ENCODE measurements at places on chromosomes 13 and 19.

- no peak for DNase-seq
Measured at GRCh38 chr13:24207841-24208667, 47.5 kb downstream of the SPATA13 start.

- no peak for DNase-seq
Measured at GRCh38 chr19:47725759-47726401, 12.7 kb downstream of the EHD2 start.

DNA sequence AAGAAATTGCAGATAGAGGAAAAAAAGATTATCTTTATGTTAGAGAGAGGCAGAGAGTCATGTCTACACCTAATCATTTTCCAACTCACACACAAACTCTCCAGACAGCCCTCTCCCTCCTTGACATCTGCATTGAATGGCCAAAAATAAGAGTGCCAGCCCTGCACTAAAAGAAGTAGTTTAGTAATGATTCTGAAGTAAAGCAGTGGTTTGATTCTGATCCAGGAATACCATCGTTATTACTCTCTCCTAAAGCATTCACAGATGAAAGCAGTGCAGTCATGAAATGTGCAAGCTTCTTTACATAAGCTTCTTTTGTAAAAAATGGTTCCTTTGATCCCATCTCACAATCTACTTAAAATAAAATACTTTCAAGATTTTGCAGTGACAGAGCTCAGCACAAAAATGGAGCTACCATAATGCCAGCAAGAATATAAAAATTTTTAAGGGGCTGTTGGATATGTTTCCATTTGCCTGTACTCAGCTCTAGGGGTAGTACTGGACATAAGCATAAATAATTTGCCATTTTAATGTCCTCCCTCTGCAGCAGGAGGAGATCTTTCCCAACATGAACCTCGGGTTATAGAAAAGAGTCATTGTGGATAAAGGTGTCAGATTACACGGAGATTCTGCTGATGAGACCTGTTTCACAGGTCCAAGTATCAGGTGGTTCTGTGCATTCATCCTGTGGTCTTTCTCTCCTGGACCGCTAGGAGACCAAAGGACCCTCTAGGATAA, 406.3 kb downstream of the DCT start:
- DNase-seq: no peak

DNA sequence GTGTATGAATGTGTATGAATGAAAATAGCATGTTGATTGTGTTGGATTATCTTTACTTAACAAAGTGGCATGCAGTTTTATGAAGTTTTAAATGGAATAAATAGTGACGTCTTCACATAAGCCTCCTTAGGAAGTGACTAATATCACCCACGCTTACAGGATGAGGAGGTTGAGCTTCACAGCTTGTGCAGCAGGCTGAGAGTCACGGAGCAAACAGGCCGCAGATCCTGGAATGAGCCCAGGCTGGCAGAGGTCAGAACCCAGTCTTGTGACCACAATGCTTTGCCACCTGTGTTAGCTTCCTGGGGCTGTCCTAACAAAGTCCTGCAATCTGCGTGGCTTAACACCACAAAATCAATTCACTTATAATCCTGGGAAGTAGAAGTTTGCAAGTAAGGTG, 20.8 kb downstream of the LAIR2 start:
- DNase-seq: no peak

DNA sequence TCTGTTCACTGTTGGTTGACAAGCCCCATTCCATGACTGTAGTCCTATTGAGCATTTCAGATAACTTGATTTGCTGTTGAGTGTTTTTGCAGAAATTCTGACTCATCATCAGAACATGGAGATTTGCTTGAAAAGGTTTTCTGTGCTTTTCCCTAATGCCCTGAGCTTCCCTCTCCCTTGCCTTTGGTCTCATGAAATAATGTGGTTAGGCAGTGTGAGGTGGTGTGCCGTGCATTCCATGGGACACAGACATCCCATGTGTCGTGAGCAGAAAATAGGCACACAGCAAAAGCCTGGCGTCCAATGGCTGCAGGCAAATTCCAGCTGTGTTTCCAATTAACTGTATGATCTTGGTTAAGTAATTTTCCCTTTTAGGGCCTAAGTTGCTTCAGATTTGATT, 197.4 kb downstream of the DLEU7 start:
- no peak for DNase-seq

- DNase-seq: peak; percentile 58
Measured at GRCh38 chr13:29901710-29902631, 51.6 kb upstream of the UBL3 start.

- DNase-seq: no peak
Measured at GRCh38 chr13:46389457-46390451, 2.7 kb upstream of the RUBCNL start.

GRCh38 chr13:106499896-106500295, 35.6 kb downstream of the EFNB2 start:
- DNase-seq: no peak

- no peak for DNase-seq
Measured at GRCh38 chr13:108426893-108427292, 157.4 kb downstream of the TNFSF13B start.

DNA sequence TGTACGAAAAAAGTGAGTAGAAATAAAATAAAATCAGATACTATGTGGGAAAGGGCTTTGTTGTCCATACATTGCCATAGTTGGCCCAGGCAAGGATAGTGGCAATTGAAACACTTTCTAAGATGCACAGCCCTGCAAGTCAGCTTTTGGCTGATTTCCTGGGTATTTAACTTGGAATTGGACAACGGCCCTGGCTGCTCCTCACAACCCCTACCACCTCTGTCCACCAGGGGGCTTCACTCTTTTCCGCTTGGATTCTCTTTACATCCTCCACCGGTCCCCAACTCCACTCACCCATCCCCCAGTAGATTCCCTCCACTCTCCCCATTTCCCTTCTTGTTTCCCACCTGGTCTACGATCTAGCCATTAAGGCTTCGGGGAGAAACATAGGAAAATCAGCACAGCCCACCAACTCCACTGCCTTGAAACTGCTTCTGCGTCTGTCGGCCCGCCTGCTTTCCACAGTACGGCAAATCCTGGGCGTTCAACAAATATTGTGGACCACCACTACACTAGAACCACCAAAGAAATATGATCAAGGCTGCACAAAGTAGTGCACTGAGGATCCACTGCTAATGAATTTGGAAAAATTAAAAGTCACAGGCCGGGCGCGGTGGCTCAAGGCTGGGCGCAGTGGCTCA, 48.6 kb upstream of the GTF3A start:
- DNase-seq: peak; percentile 83

DNA sequence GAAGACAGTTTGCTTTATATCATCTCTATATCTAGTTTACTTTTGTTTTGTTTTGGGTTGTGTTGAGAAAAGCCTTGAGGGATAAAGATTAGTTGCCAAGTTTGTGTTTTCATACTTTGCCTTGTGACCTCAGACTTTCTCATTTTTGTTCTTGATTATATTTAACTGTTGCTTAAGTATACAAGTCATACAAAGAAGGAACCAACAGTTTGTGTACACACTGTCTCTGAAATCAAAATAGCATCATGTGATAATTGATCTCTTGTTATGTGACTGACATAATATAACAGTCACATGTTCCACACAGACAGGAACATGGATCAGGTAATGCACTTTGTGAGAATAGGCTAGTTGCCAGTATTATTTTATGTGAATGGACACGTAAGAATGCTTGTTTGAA, 70.8 kb downstream of the SHISA2 start:
- no peak for DNase-seq

DNA sequence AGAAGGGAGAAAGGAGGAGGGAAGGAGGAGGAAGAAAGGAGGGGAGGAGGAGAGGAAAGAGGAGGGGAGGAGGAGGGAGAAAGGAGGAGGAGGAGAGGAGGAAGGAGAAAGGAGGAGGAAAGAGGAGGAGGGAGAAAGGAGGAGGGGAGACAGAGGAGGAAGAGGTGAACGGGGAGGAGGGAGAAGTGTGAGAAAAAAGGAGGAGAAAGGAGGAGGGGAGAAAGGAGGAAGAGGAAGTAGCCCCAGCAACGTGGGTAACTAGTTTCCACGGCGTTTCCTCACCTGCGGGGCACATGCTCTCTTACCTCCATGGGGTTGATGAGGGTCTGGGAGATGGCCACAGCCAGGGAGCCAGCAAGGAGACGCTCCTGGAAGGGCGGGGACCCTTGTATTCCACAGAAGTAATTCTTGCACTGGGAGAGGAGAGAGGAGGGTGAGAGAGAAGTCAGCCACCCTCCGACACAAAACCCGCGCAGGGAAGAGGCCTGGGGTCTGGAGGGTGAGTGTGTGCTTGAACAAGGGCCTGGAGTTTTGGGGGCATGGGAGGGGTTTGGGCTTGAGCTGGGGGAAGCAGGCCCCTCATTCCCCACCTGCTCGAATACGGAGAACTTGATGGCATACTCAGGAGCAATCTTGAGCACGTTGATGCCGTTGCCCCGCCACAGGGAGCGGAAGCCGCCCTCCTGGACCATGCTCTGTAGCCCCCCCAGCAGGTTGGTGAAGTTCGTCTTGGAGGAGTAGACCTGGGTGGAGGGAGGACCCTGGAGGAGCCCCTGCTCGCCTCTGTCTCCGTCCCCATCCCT, 3.9 kb downstream of the SLC25A41 start:
- DNase-seq: no peak

DNA sequence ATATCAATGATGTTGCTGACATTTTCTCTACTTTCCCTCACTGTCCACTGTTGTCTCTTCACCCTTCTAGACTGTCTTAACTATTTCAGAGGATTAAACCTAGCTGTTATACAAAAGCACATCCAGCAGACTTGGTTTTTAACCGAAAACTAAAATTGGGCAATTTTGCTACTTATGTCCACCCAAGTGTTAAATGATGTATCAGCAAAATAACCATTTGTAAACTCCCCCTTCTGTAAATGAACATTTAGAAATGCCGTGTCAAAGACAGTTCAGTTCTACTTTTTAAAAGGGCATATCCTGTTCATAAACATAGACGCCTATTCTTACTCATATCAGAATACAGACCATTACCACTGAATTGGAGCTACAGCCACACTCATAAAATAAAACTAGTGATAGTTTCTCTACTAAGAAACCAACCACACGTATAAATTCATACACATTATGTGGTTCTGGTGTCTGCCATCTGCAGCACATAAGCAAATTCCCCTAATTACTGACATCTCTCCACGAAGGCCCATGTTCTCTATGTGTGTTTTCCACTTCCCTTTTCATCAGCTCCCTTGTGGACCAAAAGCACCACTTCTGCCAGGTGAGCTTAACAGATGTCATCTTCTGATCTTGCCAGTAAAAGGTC, 1091.8 kb downstream of the PCDH9 start:
- DNase-seq: no peak

DNA sequence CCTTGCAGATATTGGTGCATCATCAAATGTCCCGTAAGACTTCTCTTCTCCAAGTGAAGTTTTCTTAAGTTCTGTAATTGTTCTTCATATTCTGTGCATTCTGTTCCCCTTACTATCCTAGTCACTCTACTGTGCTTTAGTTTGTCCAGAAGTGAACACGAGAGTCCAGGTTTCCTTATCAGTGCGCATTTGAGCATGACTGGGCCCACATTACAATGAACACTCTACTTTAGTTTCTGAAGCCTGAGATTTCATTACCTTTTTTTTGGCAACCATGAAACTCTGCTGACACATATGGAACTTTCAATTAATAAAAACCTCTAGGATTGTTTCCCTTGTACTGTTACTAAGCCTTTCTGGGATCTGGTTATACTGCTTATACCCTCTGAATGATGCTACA, 270.0 kb downstream of the KCNRG start:
- no peak for DNase-seq

DNA sequence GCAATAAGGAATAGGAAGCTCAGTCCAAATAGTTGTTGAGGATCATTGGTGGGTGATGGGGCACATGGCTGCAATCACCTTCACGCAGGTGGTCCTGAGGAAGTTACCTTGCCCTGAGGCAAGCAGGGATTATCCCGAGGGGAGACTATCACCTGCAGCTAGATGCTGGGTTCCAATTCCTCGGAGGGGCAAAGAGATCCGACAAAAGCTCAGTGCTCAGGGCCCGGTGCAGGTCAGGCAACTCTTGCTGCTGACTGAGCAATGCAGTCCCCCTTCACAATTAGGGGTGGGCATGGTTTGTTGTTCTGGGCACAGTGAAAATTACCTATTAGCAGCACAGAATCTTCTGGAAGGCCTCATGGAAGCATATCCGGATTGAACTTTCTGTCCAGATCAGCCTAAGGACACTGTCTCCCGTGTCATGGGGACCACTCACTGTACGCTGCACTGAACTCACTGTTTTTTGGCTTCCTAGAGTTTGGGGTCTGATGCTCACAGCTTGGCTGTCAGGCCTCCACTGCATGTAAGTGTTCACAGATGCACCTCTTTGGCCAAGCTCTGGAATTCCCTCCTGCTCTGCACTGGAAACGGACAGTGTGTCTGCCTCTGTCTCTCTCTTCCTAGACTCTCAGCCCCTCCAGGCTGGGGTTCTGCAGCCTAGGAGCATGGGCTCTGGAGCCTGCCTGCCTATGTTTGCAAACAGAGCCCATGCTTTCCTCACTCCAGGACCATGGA, 372.7 kb downstream of the ZNF536 start:
- no peak for DNase-seq

GRCh38 chr13:62320129-62321108, 904.8 kb upstream of the PCDH20 start:
- no peak for DNase-seq

- DNase-seq: no peak
Measured at GRCh38 chr13:76685938-76686337, 200.3 kb downstream of the KCTD12 start.

GRCh38 chr13:51827254-51827653, 17.7 kb downstream of the TMEM272 start:
- no peak for DNase-seq

DNA sequence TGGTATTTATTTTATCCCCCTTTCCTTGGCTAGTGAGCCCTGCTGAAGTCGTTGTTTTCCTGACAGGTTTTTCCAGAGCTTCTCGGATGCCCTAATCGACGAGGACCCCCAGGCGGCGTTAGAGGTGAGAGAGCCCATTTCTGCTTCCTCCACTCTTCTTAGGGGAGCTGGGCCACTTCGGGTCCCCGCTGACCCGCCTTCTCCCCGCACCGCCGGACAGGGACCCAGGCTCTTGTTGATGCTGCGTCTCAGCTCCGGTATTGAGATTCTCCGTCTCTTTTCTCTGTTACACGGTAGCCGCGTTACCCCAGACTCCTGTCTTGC, 306 bp downstream of the SUGT1 start:
- no peak for DNase-seq

GRCh38 chr13:41905600-41906254, 55.2 kb downstream of the VWA8 start:
- no peak for DNase-seq

GRCh38 chr19:41225238-41226052, 6.4 kb downstream of the AXL start:
- DNase-seq: no peak

GRCh38 chr13:23868521-23868920, 20.7 kb downstream of the MIPEP start:
- no peak for DNase-seq

GRCh38 chr13:53088871-53089270, 60.3 kb downstream of the OLFM4 start:
- DNase-seq: no peak
